Stimulated activated CD8-positive, alpha-beta memory T cell treated with anti-CD3 and anti-CD28 coated beads, Interleukin-12 subunit alpha, Interleukin-12 subunit beta, amount 100 ng/mL, for 4 hours (primary cell): ENCODE measurements at places on chromosomes 6 and 20.

DNA sequence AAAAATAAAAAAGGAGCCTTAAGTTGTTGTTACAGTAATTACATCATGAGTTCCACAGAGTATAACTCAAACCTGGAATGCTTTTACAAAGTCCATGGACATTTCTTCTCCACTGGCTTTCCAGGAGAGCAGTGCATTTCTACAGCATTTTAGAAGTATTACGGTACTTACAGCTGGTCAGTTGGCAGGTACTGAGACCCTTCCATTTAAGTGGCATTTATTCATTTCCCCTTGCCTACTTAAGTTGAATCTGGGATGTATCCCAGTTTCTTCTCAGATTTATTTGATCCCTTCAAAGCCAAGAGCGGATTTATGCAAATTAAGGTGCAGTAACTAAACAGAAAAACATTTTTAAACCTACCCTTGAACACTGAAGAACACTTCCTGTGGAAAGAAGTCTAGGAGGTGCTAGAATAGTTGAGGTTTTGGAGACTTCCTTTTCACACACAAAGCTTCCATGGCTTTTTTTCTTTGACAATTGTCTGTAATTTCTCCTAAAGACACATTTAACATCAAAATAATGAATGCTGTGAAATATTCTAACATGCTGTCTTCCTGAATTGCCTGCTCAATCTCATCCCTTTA lies 3.4 kb downstream of the PRDM13 start:
- DNase-seq: no peak

DNA sequence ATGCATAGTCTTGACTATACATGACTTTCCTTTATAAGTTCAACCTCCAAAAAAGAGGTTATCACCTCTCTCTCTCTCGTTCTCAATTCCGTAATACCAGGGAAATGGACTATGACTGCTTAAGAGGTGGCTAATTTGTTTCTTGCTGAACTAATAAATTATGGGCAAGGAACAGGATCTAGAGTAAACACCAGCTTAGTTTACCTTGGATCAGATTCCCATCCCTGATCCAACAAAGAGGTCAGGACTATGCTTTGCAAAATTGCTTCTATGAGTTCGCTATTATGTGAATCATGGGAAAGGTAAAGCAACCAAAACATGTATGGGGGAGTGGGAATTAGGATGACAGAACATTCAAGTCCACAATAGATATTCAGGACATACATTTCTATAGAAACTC lies 630.7 kb downstream of the HACE1 start:
- no peak for DNase-seq

DNA sequence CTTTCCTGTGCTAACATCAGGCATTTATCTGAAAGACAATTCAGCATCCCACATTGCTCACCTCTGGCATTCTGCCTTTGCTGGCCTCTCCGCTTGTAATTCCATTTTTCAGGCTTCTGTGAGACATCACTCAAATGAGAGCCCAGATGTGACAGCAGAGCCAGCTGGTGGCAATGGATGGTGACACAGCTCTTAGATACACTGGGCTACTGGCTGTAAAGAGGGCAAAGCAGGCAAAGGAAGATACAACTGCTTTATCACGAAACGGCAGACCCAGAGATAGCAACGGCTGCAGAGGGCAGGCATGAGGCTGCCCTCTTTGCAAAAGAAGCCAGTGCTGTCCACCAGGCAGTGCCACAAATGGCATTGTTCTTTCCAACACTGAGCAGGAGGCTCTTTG lies 329.8 kb downstream of the KIF16B start:
- DNase-seq: no peak

- DNase-seq: no peak
Measured at GRCh38 chr6:56437171-56437900, 190.0 kb upstream of the COL21A1 start.

GRCh38 chr20:23159947-23160318 lies 73.8 kb upstream of the CD93 start:
- DNase-seq: no peak
